ENCODE measurements at places on chromosomes 6 and 20. TPM values are rescaled to one million over a fixed set of nuclear protein-coding genes. Genes with fewer than 3 reads are reported as not detected.
A peak's percentile ranks its signal among the peaks of the same experiment; 100 is the strongest.

DNA sequence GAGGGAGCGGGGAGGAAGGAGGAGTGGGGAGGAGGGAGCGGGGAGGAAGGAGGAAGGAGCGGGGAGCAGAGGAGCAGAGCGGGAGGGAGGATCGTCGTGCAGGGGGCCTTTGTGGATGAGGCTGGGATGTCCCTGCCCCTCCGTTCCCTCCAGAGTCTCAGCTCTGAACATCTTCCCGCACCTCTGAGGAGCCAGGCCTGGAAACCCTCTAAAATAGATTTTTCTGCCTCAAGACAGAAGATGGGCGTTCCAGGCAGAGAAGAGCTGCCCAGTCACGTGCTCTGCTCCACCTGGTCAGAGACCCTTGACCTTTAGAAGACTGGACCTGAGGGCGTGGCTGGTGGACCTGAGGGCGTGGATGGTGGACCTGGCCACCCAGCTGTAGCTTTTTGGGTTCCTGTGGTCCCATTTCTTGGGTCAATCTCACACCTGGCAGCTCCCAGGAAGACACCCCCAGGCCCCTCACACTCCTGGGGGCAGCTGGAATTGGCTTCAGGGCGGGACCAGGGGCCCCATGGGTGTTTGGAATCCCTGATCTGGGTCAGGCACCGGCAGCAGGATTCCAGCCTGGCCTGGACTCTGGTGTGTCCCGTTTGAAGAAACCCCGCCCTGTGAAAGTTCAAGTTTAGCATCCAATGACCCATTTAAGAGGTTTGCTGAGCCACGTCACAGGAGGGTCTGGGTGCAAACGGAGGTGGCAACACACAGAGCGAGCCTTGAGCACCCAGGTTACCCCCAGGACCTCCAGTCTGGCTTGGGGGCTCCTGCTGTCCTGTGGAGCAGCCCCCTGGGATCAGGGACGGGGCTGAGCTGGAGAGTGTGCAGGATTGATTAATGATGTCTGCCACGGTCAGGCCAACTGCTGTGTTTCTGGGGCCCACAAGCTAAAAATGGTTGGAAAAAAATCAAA is 96.9 kb upstream of the BHLHE23 start:
- peak; percentile 43 for DNase-seq

Gene TRIM15
- total RNA-seq, result not detected

DNA sequence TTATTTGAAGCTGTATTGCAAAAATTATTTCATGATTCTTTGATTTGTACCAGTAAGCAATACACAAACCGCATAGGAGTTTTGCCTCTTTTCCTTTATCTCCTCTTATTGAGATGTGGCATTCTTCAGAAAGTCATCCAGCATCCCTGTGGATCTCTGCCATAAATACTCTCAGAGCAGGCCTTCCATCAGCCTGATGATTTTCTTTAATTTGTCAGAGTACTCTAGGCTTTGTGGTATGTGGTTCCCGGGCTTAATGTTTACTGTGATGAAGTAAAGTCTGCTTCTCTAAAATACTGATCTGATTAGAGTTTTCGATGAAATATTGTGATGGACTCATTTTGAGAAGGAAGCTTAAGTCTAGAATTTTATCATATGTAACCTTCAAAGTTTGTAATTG is 31.1 kb upstream of the SLC35D3 start:
- DNase-seq, result no peak

DNA sequence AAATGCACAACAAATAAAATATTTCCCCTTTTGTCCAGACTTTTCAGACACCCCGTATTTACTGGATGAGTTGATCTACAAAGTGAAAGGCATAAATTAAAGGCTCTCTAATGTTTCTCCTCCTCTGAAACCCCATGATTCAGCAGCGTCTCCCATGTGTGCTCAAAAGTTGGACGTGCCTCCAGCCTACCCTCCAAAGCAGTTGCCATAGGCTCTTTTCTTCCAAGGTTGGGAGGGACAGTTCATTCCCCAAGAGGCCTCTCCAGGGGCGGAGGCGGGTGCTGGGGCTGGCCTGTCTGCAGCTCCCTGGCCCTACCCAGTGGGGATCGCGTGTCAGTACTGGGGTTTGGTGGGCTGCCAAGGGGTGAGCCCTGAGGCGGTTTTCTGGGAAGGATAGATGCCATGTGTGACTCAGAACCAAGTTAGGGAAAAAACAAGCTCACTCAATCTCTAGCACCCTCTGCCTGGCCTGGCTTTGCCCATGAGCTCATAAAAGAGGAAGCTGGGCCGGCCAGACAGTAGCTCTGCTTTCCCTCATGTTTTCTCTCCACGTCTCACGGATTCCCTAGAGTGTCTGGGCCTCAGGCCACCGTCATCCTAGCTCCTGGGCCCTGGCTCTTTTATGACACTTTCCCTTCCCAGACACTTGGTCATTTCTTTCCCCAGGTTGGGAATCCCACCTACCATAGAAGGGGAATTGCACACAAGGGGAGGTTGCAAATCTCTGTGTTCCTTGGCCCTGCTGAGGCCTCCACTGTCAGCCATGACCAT is 8.0 kb upstream of the IER3 start:
- no peak for DNase-seq

Gene SAMD10
- total RNA-seq, result 14.3 TPM

DNA sequence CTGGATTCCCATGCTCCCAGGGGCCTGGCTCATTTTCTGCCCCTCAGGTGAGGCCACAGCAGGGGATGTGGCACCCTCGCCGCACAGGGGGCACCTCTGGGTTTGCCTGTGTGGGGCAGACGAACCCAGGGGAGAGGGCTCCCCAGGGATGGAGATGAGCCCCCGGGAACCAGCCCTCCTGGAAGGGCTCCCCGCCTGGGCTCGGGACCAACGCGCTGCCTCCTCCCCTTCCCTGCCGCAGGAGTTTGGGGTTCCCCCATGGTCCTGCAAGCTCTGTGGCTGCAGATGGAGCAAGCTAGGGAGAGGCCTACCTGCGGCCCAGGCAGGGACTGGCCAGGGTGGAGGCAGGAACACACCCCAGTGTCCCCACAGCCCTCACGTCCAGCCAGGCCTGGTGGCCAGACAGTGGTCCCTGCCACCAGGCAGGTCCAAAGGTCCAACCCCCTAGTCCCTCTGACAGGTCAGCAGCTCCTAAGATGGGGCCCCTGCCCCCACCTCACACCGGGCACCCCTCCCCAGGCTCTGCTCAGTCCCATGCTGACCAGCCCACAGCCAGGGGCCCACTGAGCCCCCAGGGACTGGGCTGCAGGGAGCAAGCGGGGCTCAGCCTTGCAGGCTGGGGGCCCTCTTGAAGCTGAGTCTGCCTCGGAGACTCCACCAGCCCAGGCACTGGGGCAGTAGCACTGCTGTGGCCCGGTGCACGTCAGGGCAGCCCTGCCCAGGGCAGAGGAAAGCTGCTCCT is 13.7 kb downstream of the LAMA5 start:
- no peak for DNase-seq

GRCh38 chr20:8800089-8800488 is 268.8 kb upstream of the PLCB4 start:
- no peak for DNase-seq

- no peak for DNase-seq
Measured at GRCh38 chr6:28707387-28708282, 182.0 kb downstream of the GPX5 start.

Measured in CD4-positive, CD25-positive, alpha-beta regulatory T cell (primary cell).